ENCODE measurements at places on chromosomes 16 and 17.
A peak's percentile ranks its signal among the peaks of the same experiment; 100 is the strongest.

DNA sequence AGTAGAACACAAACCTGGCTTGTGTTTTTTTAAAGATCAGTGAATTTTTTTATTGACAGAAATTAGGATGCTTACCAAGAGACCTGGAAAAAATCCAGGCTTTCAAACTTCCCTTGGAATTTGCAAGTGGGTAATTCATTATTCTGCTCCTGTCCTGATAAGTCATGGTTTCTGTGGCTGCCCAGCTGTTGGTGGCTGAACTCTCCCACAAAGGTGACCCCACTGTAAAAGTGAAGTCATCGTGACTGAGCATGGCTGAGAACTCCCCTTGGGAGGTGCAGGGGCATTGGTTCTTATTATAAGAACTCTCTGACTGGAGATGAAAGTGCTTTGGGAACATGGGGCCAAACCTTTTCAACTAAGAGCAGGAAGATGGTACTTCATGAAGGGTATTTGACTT, 46.6 kb upstream of the TANC2 start:
- DNase-seq, result no peak

GRCh38 chr17:14320734-14321475, 20.0 kb downstream of the HS3ST3B1 start:
- no peak for DNase-seq

GRCh38 chr16:11611871-11612664, 25.3 kb upstream of the LITAF start:
- DNase-seq, result no peak

DNA sequence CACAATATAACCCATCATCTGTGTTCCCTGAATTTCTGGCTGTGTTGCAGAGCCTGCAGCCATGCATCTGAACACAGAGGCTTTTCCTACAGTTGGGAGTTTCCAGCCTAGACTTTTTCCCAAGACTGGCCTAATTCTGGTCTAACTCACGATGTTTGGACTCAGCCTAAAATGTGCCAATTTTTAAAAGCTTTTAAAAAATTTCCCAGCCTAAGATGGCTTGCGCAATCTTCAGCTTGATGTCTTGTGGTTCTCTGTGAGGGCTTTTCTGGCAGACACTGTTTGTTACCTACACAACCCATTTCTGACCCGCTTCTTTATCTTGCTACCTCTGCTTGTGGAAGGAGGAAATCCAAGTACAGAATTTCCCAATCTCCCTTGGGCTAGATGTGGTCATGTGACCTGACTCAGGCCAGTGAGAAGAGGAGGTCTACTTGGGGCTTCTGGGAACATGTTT, 72.7 kb upstream of the GAS7 start:
- no peak for DNase-seq

- DNase-seq, result peak; percentile 32
These were observed 480 bp downstream of the TXNL4B start for GRCh38 chr16:72092832-72093447.

- no peak for DNase-seq
These were observed 90.0 kb downstream of the GNAO1 start for GRCh38 chr16:56281249-56281805.

DNA sequence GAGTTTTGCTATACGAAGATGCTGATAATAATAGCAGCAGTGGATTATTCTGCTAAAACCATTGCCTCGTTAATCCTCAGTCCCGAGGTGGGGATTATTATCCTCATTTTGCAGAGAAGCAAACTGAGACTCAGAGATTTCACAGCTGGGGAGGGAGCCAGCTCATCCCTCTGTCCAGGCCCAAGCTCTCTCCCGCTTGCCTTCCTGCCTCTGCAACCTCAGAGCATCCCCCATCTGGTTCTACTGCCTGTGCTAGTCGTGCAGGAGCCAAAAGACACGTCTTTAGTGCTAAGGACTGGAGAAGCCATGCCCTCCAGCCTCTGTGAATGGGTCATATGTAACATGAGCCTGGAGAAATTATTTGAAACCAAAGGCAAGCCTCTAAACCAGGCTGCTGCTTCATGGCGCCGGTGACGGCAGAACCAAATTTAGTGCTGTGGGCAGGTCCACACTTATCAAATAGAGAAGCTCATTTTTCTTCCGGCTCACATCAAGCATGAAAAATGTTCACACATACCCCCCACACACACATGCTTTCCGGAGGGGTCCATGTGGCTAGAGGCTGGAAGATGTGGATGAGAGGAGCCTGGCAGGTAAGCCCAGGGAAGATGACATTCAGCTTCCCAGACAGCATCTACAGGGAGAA, 13.5 kb downstream of the MAPT start:
- no peak for DNase-seq

DNA sequence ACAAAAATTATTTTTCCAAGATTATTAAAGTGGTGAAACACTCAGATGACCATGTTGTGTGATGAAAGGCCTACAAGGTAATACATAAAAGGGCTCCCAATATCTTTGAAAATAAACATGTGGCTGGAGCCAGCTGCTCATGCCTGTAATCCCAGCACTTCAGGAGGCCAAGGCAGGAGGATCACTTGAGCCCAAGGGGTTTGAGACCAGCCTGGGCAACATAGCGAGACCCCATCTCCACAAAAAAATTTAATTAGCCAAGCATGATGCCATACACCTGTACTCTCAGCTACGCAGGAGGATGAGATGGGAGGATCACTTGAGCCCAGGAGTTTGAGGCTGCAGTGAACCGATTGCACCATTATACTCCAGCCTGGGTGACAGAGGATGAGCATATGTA, 26.8 kb downstream of the SIAH1 start:
- DNase-seq, result no peak

DNA sequence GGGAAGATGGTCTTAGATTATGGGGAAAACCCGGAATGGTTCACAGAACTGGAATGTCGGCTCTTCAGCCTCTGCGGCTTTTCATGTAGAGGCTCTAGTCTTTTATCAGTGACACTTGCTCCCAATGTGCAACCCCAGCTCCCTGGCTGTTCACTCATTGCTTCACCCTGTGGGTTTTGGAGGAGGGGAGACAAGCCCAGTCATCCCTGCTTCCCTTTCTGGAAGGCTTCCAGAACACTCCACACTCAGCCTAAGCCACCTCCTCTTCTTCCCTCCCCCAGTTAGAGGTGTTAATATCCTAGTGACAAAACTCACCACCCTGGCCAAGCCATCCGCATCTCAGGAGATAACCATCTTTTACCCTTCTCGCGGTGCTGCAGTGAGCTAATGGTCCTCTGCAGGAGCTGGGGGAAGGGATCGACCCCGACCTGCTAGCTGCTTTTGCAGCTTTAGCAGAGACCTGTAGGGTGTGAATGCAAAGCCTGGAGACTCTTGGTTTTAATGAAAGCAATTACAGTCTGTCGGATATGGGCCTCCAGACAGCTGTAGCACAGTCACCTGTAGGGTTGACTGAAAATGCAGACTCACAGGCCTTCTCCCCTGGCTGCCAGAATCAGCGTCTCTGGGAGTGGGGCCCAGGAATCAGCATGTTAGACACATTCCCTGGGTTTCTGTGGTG, 24.3 kb upstream of the LASP1NB start:
- peak; percentile 88 for DNase-seq

- peak; percentile 6 for DNase-seq
These were observed 605.0 kb downstream of the WWOX start for GRCh38 chr16:78704416-78704815.

GRCh38 chr17:9291912-9292560, 270.7 kb downstream of the NTN1 start:
- no peak for DNase-seq

- DNase-seq, result no peak
These were observed 299.3 kb downstream of the XYLT1 start for GRCh38 chr16:17171250-17172143.

- DNase-seq, result no peak
These were observed 144.1 kb downstream of the CHD9 start for GRCh38 chr16:53198933-53199332.

DNA sequence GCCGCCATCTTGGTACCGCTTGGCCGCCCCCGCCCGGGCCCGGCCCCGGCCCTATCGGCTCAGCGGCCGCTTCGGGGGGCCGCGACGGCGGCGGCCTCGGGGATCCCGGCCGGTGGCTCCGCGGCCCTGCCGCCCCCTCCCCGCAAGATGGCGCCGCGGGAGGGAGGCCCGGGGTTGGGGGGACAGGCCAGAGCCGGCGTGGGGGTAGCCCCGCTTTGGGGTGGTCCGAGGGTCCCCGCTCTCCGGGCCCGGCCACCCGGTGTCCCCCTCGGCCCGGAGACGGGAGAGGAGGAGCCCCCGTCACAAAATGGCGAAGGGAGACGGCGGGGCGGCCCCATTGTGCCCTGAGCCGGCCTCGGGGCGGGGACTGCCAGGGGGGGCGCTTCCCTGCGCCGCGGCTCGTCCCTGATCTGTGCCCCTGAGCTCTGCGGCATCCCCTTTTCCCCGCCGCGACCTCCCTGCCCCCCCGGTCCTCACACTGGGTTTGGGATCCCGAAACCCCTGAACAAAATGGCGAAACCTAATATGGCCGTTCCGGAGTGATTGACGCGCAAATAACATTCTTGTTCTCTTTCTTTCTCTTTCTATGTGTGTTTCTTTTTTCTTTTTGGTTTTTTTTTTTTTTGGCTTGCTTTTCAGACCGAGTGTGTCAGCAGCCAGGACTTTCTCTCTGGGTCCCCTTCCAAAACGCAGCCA, 986 bp downstream of the HAPSTR1 start:
- DNase-seq, result no peak

DNA sequence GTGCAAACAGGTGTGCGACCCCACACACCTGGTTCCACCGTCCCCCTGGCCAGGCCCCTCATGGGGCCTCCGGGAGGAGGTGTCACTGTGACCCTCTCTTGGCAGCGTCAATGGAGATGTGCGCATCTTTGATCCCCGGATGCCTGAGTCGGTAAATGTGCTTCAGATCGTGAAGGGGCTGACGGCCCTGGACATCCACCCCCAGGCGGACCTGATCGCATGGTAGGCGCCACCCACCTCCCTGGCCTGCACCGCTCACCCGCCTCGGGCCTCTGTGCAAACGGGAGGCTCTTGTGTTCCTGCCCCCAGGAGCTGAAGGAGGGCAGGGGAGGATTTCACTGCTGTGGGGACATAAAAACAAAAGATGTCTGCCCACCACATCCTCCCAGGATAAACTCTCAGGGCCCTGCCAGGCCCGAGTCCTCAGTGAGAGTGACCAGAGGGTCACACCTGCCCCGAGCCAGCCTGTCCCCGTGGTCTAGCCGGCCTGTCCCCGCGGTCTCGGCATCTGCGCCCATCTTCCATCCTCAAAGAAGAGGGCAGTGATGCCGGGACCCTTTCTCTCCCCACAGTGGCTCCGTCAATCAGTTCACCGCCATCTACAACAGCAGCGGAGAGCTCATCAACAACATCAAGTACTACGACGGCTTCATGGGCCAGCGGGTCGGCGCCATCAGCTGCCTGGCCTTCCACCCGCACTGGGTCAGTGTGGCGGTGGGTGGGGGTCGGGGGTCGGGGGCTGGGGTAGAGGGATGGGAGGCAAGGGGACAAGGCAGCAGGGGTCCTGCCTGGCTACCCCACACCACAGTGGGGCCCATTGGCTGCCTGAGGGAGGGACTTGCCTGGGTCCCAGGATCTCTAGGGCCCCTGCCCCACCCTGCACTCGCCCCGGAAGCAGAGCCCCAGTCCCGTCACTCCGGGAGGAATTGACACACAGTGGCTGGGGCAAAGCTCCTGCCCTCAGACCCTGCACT, 29.0 kb upstream of the CHMP6 start:
- no peak for DNase-seq

DNA sequence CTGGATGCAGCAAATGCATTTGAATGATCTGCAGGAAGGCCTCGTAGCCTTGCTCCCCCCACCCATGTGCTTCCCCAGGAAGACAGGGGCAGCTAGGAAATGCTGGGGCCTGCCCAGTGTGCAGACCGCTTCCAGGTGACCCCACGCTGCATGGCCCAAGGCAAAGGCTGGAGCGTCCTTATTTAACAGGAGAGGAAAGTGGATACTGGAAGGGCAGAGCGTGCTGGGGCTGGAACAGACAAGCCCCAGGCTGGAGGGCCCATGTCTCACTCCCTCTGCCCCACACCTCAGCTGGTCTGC, 26.1 kb upstream of the NPTX1 start:
- DNase-seq, result no peak

DNA sequence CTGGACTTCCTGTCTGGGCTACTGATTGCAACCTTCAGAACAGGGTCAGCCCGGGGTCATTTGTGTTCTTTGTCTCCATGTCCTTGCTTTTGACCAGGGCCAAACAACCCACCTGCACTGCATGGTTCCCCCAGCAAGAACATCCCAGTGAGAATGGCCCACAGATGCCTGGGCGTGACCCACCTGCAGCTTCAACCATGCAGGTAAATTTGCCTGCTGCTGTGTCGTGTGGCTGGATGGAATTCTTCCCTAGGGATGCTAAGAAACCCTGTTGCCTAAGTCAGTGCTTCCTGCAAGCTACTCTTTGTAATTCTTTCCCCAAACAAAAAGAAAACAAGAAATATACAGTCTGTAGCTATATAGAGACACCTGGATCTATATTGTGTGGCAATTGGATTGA, 12.5 kb downstream of the CDH13 start:
- no peak for DNase-seq

DNA sequence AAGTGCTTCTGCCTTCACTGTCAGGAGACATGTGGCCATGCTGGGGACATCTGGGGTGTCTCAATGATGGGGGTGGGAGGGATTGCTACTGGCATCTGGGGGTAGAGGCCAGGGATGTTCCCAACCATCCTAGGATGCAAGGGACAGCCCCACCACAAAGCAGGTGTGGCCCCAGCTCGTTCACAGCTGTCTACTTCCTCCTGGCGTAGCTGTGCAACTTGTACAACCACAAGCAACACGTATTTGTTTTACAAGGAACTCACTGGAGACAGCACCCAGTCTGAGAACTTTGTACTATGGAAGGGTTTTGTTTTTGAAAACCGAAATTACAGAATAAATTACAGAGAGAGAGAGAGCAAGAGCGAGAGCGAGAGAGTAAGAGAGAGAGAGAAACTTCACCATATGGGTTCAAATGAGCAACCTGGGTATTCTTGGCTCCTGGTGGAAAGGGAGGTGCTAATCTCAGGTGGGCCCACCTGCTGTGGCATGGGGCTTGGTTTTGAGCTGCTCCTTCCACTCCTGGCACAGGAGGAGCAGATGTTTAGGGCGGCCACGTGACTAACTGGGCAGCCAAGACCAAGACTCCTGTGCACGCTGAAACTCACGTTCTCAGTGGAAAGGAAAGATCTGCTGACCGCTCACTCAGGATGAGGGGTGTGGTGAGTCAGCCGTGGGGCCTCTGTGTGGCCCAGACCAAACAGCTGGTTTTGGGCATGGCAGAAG, 17.5 kb upstream of the TNFRSF13B start:
- DNase-seq, result no peak

- no peak for DNase-seq
These were observed 37.3 kb downstream of the BCO1 start for GRCh38 chr16:81275795-81276194.

GRCh38 chr16:67006930-67007658, 18.7 kb downstream of the CES4A start:
- no peak for DNase-seq

GRCh38 chr17:57603546-57603945, 141.6 kb downstream of the CCDC182 start:
- no peak for DNase-seq

DNA sequence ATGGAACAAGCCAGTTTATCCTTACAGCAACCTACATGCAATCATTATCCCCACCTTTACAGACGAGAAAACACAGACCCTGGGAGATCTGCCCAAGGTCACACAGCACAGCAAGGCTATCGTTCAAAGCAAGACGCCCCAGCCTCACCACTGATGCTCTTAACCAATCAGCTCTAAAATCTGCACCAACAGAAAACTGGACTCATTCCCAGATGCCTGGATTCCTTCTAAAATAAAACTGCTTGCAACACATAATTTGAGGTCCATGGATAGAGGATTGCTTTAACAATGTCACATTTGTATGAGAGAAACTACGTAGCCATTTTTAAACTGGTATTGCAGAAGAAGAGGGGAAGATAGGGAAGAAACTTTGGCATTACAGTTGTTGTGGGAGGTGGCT, 6.8 kb downstream of the COTL1 start:
- DNase-seq, result no peak

- no peak for DNase-seq
These were observed 17.1 kb downstream of the FOXK2 start for GRCh38 chr17:82536512-82537201.

Data from GM04504 (cell line).